Mammary epithelial cell (primary cell): ENCODE measurements at places on chromosomes 13 and 19. TPM values are rescaled to one million over a fixed set of nuclear protein-coding genes. Genes with fewer than 3 reads are reported as not detected.

KLK3 gene
- total RNA-seq: not detected in 2 replicates

TMEM255B gene
- total RNA-seq: 4.2 TPM

OVOL3 gene
- total RNA-seq: not detected

DLL3 gene
- total RNA-seq: 0.33 TPM

NKPD1 gene
- total RNA-seq: 1.8 TPM

C19orf85 gene
- total RNA-seq: not detected in 2 replicates

ACER1 gene
- total RNA-seq: not detected in 2 replicates

SYNE4 gene
- 0.78 and 1.4 TPM in 2 replicates for total RNA-seq

TLE6 gene
- 0.59 and 1.6 TPM in 2 replicates for total RNA-seq

HSH2D gene
- total RNA-seq: under 0.01 TPM
